ENCODE measurements at places on chromosomes 13 and 19. TPM values are rescaled to one million over a fixed set of nuclear protein-coding genes. Genes with fewer than 3 reads are reported as not detected.

MYH14 gene
- 0.45 TPM for polyA plus RNA-seq

TPTE2 gene
- 0.26 TPM for polyA plus RNA-seq

OR7C1 gene
- polyA plus RNA-seq: under 0.01 TPM

DNA sequence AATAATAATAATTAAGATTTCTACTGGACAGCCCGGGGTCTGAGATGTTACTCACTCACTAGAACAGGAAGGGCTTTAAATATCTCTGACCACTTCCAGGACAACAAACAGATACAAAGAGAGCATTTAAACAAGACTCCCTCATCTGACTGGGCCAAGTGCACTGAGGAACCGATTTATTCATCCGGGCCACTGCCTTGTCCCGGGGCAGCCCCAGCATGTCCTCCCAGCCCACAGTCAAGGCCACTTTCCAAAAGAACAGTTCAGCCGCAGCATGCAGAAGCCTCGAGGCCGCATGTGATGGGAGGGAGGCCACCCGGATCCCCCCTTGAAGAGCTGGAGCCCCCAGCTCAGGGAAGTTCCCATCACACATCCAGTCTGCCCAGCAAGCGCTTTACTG lies 30.5 kb downstream of the MLLT1 start:
- H3K4me1 ChIP-seq: peaks cover 18% of the 10 kb centered on the region
- peaks cover 22% of the 10 kb centered on the region for H3K36me3 ChIP-seq
- H3K4me3 ChIP-seq: no peak overlapping the region
- no peaks in the 10 kb centered on the region for H3K27me3 ChIP-seq
- peak; percentile 61 for DNase-seq

DNA sequence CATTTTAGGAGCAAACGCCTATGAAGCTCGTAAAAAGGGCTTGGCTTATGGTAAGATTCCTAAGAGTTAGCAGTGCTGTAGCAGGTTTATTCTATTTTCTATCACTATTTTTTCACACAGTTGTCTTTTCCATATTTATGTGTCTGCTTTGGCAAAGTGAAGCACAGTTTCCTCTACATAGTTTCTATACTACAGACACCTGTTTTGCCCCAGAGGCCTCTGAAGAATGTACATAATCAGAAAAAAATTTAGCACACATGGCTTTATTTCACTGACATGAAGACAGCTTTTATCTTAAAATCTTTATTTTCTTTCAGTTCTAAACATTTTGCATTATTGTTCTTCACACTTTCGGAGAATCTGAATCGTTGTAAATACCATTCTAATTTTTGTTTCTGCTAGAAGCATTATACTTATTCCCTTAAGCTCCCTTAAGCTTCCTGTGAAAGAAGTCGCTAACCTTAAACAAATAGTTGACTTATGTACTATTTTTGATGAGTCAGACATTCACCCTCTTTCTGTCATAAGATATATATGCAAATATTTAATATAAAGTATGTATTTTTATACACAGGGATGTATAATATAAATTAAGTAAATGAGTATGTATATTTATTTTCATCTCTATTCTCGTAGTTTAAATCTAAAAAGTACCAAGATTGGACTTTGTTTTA lies 816.0 kb downstream of the OLFM4 start:
- no peak overlapping the region for H3K27ac ChIP-seq
- DNase-seq: no peak
- H3K36me3 ChIP-seq: no peaks in the 10 kb centered on the region
- no peaks in the 10 kb centered on the region for H3K4me1 ChIP-seq

DNA sequence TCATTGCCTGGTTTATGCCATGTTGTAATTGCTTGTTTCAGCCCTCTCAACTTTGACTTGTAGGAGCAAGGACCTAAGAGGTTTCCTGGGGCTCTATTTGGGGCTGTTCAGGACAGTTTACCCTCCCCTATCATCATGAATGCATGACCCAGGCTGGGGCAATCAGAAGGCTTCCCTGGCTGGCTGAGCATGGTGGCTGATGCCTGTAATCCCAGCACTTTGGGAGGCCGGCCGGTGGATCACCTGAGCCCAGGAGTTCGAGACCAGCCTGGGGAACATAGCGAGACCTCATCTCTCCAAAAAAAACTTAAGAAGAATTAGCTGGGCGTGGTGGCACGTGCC lies 6.1 kb upstream of the LSM4 start:
- H3K27me3 ChIP-seq: no peaks in the 10 kb centered on the region
- H3K36me3 ChIP-seq: no peaks in the 10 kb centered on the region
- H3K27ac ChIP-seq: no peak overlapping the region
- no peak for DNase-seq
- H3K4me1 ChIP-seq: peaks cover 19% of the 10 kb centered on the region

GRCh38 chr13:110161112-110161882 lies 145.7 kb downstream of the COL4A1 start:
- peak overlapping the region; percentile 68 for H3K27ac ChIP-seq
- H3K27me3 ChIP-seq: no peaks in the 10 kb centered on the region
- H3K4me1 ChIP-seq: no peaks in the 10 kb centered on the region
- no peak overlapping the region for H3K4me3 ChIP-seq
- peaks cover 7% of the 10 kb centered on the region for H3K36me3 ChIP-seq

GRCh38 chr13:28047757-28048388 lies 52.5 kb downstream of the FLT3 start:
- H3K36me3 ChIP-seq: no peaks in the 10 kb centered on the region
- no peaks in the 10 kb centered on the region for H3K4me1 ChIP-seq
- no peak overlapping the region for H3K4me3 ChIP-seq
- H3K27me3 ChIP-seq: no peaks in the 10 kb centered on the region
- peak overlapping the region; percentile 67 for H3K27ac ChIP-seq

- H3K27me3 ChIP-seq: no peaks in the 10 kb centered on the region
- no peak overlapping the region for H3K4me3 ChIP-seq
- H3K4me1 ChIP-seq: no peaks in the 10 kb centered on the region
- no peak overlapping the region for H3K27ac ChIP-seq
These were observed 13.0 kb upstream of the SPC24 start for GRCh38 chr19:11168568-11168967.

DNA sequence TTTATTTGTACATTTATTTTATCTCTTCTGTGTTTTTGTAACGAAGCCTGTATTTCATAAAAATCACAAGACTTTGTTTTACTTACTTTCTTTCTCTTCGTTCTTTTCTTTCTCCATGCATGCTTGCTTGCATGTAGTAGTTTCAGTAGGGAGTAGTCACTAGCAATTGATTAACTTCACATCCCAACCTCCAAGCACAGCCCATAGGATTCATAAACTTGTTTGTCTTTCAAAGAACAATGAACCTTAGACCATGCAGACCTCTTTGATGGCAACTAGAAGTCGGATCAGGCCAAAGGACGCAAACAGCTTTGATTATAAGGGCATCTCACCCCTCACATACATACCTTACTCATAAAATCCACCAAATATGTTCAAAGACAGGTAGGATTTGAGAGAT lies 3.1 kb upstream of the PRR20A start:
- no peak for DNase-seq
- H3K4me3 ChIP-seq: no peak overlapping the region
- no peaks in the 10 kb centered on the region for H3K36me3 ChIP-seq
- H3K27me3 ChIP-seq: no peaks in the 10 kb centered on the region
- no peaks in the 10 kb centered on the region for H3K4me1 ChIP-seq
- H3K27ac ChIP-seq: no peak overlapping the region

DNA sequence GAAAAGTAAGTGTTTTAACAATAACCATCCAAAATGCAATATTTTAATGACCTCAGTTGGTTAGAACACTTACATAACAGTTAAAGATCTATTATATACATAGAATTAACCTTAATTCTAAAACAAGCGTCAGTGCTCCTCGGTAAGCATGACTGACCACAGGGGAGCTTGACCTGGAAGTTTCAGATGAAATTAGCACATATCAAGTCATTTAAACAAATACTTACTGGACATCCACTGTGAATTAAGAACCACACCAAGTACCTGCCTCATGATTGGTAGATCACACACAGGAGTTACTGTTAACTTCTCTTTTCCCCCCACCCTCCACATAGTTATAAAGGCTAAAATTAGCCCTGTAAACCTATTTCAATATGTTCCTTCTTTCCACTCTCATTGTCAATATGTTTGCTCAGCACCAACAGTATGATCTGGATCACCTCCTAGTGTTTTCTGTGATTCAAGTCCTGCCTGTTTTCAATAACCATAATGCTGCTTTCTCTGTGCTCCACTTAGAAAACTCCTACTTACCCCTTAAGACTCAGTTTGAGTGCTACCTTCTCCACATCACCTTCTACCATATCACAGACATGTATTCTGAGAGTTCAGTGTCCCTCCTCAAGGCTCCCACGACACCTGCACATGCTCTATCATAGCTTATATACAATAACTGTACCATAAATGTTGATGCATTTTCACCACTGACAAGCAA lies 209.0 kb downstream of the VWA8 start:
- H3K27ac ChIP-seq: no peak overlapping the region
- no peaks in the 10 kb centered on the region for H3K4me1 ChIP-seq
- H3K27me3 ChIP-seq: no peaks in the 10 kb centered on the region
- DNase-seq: no peak

GRCh38 chr13:77800219-77800618 lies 102.7 kb downstream of the SLAIN1 start:
- H3K27ac ChIP-seq: no peak overlapping the region
- H3K36me3 ChIP-seq: no peaks in the 10 kb centered on the region
- no peaks in the 10 kb centered on the region for H3K27me3 ChIP-seq
- no peaks in the 10 kb centered on the region for H3K4me1 ChIP-seq
- no peak for DNase-seq
